ENCODE measurements at places on chromosomes 13 and 19.

- DNase-seq, result no peak
These were observed 1.2 kb downstream of the RNF113B start for GRCh38 chr13:98175823-98176222.

GRCh38 chr19:41703602-41704293 lies 4.7 kb upstream of the CEACAM5 start:
- DNase-seq, result no peak

DNA sequence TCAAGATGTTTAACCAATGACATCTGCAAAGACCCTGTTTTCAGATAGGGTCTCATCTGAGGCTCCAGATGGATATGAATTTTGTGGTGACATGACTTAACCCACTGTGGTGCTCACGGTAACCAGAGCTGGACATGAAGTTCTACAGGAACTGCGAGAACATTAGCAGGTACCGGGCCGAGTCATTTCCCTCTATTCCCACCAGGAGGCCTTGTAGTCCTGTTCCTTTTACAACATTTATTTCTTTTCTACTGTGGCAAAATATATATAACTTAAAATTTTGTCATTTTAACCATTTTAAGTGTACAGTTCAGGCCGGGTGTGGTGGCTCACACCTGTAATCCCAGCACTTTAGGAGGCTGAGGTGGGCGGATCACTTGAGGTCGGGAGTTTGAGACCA lies 7.6 kb upstream of the TSPAN16 start:
- no peak for DNase-seq

DNA sequence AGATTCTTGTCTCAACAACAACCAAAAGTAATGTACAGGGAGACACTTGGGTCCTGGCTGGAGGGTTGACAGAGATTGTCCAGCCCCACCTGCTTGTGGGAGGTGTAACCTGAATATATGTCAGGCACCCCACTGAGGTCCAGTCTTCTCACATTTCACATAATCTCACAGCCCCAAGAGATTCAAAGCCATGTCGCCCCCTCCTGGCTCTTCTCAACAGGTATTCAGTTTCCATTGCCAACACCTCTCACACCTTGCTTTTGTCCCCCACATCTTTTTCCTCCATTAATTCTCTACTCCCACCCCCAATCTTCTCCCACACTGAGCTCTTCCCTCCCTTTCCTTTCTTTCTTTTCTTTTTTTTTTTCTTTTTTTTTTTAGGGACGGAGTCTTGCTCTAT lies 11.2 kb downstream of the UNC13A start:
- DNase-seq, result no peak

GRCh38 chr19:9352505-9352904 lies 10.3 kb upstream of the ZNF177 start:
- DNase-seq, result no peak

- DNase-seq, result no peak
These were observed 11.2 kb upstream of the KLF12 start for GRCh38 chr13:74145249-74145975.

DNA sequence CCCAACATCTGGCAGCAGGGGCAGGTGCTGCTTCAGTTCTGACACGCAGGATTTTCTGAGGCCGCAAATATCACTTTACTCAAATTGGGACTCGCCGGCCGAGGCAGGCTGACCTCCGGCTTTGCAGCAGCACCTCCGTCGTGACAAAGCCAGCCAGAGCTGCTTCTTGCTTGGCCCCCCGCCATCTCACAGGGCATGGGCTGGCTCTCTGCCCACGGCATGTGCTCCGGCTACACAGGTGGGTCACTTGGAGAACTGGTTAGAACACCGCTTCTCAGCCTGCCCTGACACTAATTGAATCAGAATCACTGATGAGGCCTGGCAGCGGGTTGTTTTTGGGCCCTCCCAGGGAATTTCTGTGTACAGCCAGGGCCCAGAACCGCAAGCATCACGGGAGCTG lies 112.3 kb downstream of the SLC7A1 start:
- no peak for DNase-seq

DNA sequence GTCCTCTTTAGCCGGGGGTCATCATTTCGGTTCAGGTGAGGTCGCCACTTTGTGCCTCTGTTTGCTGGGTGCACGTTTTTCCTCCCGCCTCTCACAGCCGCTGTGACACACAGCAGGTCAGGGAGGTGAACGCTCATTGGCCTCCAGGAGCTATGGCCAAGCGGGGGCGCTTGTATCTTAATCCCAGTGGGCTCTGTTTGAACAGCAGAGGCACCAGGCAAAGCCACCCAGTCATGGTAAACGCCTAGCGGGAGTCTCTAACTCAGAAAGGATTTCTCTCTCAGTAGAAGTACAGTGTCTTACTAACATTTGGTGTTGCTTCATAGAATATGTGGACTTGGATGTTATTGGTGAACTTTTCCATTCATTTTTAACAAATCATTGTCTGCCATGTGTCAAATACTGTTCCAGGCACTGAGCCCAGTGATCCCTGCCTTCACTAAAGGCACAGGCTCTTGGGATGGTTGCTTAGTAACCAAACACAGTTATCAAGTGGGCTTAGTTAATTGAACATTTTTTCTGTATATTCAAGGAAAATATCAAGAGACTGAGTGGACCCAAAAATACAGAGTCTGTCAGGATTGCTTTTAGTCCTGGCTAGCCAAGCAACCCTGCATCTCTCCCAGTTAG lies 186.7 kb downstream of the STK24 start:
- DNase-seq, result no peak

GRCh38 chr13:36718686-36719085 lies 44.9 kb downstream of the SERTM1 start:
- DNase-seq, result no peak

- DNase-seq, result no peak
These were observed 65.8 kb downstream of the GPR12 start for GRCh38 chr13:26694609-26695359.

GRCh38 chr13:51707461-51707860 lies 96.5 kb downstream of the DHRS12 start:
- no peak for DNase-seq

- no peak for DNase-seq
These were observed 1626.2 kb upstream of the PCDH20 start for GRCh38 chr13:63041640-63042414.

GRCh38 chr19:34269489-34269888 lies 15.1 kb downstream of the GARRE1 start:
- no peak for DNase-seq

GRCh38 chr13:113293686-113294085 lies 3.4 kb upstream of the LAMP1 start:
- no peak for DNase-seq

DNA sequence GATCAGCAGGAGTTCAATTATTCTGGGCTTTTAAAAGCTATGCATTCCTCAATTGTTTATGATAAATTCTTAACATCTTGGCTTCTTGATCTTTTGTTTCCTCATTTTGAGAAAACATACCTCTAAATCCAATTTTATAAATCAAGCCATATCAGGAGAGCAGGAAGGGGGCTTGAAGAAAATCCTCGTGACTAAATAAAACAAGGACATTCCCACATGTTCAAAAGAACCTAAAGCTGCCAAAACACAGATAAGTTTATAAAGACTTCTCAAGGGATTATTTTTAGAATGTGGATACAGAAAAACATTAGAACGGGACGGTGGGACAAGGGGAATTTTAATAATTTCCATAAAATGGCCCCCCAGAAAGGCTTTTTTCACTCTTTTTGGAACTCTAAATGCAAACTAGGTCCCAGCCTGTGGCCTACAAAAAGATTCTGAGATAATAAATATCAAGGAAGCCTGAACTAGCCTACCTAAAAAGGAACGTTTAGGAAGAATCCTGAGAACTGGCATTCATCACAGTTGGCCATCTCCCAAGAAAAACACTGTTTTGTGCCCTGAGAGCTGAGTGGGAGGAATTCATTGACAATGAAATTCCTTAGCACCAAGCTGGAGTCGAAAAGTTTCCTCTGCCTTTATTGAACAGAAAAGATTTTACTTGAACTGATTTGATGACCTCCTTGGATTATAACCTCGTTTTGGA lies 30.1 kb downstream of the ZAR1L start:
- DNase-seq, result no peak

Data from stimulated activated CD8-positive, alpha-beta memory T cell treated with anti-CD3 and anti-CD28 coated beads, Interleukin-2, amount 100 ng/mL, for 1 hour (primary cell).